ENCODE measurements at places on chromosomes 6 and 20.

DNA sequence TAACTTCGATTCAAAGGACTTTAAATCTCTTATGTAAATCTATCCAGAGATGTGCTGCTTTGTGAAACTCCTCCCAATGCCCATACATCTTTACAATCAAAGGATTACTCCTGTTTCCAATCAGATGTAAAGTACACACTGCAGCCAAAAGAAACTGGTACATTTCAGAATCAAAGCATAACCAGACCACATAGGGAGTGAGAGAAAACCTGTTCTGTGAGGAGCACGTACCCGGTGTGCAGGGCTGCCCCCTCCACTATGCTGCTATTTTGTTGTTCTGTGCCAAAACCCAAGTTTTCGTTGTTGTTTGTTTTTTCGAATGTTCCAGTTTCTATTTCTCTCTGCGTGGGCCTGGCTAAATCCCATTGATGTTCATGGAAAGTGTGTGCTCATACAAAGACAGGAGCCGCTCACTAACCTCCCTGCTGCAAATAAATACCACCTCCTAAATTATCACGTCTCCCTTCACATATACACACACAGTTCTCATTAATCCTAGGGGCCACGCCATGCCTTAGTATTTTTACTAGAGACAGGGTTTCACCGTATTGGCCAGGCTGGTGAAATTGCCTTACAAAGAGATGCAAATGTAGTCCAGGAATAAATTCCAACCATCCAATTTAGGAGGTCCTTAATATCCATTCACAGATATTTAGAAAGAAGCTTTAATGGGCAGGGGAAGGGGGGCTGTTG is 52.9 kb downstream of the ATP9A start:
- DNase-seq, result no peak

- no peak for DNase-seq
Measured at GRCh38 chr20:54123587-54124180, 50.1 kb downstream of the CYP24A1 start.

DNA sequence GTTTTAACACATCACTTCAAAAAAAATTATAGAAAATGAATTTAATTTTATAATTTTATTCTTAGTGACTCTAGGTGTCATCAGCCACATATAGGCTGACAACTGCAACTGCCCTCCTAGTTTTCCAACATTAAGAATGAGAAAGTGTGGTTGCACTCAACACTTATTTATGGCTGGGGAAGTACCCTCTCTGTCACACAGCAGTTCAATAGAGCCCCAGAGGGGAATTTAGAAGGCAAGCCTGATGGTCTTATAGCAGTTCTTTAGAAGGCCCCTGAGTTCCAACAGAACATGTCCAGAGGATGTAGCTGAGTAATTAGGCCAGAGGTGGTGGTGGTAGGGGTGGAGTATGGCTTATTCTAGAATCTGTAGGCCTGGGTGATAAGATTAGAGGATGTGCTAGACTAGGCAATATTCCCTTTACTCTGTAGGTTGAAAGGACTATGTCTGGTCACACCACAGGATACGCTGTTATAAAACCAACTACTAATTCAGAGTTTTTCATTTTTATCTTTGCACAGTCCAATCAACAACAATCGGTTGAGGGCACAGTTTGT is 226.5 kb upstream of the CITED2 start:
- DNase-seq, result no peak

- DNase-seq, result no peak
Measured at GRCh38 chr6:116008470-116009243, 52.0 kb downstream of the FRK start.

GRCh38 chr6:130382872-130383490 is 17.2 kb downstream of the TMEM200A start:
- no peak for DNase-seq

GRCh38 chr6:387293-387741 is 4.2 kb upstream of the IRF4 start:
- DNase-seq, result no peak

DNA sequence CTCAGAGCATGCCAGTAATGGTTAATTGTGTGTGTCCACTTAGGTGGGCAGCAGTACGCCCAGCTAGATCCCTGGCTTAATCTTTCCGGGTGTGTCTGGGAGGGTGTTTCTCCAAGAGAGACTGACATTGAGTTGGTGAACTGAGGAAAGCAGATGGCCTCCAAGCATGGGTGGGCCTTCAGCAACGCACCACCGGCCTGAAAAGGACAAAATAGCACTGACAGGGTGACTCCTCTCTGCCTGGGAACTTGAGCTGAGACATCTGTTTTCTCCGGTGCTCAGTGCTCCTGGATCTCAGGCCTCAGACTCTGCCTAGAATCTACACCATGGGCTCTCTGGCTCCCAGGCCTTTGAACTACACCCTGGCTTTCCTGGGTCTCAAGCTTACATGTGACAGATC is 43.2 kb downstream of the C6orf118 start:
- DNase-seq, result no peak
